Neural progenitor cell (in vitro differentiated cells): ENCODE measurements at places on chromosomes 4 and X. TPM values are rescaled to one million over a fixed set of nuclear protein-coding genes. Genes with fewer than 3 reads are reported as not detected.

DNA sequence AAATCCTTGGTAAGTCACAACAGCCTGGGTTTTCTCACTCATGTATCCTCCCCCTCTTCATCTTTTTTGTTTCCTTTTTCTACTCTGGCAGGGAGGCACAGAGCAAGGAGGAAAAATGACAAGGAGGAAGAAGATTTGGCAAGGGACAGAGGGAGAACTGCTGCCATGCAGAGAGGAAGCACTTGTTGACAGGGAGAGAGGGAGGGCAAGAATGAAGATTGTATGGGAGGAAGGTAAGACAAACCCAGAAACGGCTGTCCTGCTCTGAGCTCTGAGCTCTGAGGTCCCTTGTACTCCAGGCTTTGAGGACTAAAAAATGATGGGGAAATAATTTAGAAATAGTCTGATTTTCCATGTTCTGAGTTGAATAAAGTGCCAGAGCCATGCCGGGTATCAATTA lies 123.9 kb downstream of the DCHS2 start:
- DNase-seq: no peak

DNA sequence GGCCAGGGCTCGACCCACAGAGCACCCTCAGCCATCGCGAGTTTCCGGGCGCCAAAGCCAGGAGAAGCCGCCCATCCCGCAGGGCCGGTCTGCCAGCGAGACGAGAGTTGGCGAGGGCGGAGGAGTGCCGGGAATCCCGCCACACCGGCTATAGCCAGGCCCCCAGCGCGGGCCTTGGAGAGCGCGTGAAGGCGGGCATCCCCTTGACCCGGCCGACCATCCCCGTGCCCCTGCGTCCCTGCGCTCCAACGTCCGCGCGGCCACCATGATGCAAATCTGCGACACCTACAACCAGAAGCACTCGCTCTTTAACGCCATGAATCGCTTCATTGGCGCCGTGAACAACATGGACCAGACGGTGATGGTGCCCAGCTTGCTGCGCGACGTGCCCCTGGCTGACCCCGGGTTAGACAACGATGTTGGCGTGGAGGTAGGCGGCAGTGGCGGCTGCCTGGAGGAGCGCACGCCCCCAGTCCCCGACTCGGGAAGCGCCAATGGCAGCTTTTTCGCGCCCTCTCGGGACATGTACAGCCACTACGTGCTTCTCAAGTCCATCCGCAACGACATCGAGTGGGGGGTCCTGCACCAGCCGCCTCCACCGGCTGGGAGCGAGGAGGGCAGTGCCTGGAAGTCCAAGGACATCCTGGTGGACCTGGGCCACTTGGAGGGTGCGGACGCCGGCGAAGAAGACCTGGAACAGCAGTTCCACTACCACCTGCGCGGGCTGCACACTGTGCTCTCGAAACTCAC lies 3.6 kb downstream of the MID1IP1 start:
- peak; percentile 46 for DNase-seq

GRCh38 chr4:57059890-57060716 lies 50.1 kb downstream of the IGFBP7 start:
- no peak for DNase-seq

GUCY1A1 gene
- 1.5 and 2.5 TPM in 2 replicates for total RNA-seq

ARSJ gene
- total RNA-seq: 0.25 and 0.28 TPM in 2 replicates

GAGE1 gene
- total RNA-seq: not detected in 2 replicates

CORIN gene
- 0.12 TPM in 1 of 2 replicates, not detected in the other for total RNA-seq
